ENCODE measurements at places on chromosomes 3 and 15. TPM values are rescaled to one million over a fixed set of nuclear protein-coding genes. Genes with fewer than 3 reads are reported as not detected.

GRCh38 chr3:4979428-4980228 is at the start of gene BHLHE40:
Gene BHLHE40 (plus strand): TSS chr3:4979437. CDS start chr3:4979719, 282 bp downstream.
- DNase-seq, result peak; percentile 27

GRCh38 chr15:51647128-51647562 is 24.6 kb upstream of the DMXL2 start:
- DNase-seq, result peak; percentile 86

DNA sequence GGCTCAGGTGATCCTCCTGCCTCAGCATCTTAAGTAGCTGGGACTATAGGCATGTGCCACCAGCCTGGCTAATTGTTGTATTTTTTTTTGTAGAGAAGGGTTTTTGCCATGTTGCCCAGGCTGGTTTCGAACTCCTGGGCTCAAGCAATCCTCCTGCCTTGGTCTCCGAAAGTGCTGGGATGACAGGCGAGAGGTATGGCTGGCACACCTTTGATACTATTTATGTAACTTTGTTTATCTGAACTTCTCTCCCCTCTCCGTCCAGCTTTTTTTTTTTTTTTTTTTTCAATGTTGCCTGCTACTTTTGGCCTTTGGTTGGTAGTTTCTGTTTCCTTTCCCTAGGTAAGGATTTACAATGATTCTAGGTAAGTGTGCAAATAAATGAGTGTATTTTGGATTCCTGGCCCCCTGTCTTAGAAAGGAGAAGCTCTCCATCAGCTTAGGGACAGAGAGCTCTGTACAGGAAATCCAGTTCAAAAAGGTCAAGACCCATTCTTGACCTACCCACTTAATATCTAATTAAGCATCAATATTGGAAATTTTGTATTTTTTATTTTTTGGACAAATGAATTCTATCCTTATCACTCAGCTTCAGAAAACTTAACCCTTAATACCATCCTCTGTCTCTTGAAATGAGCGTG is 6.8 kb downstream of the ARL6IP5 start:
- DNase-seq, result no peak

- no peak for DNase-seq
Measured at GRCh38 chr15:27054426-27054825, 83.4 kb downstream of the GABRG3 start.

GRCh38 chr15:78405336-78405924 is 32.6 kb upstream of the IREB2 start:
- no peak for DNase-seq

- no peak for DNase-seq
Measured at GRCh38 chr15:43932907-43933306, 106.1 kb downstream of the WDR76 start.

GRCh38 chr3:11371747-11372146 is 99.5 kb downstream of the ATG7 start:
- no peak for DNase-seq

Gene SV2B
- total RNA-seq, result not detected

GRCh38 chr3:112348943-112349342 is 16.0 kb downstream of the CD200 start:
- no peak for DNase-seq

Gene ALDH1A2
- total RNA-seq, result not detected

- no peak for DNase-seq
Measured at GRCh38 chr3:144593881-144594280, 622.3 kb downstream of the DIPK2A start.

DNA sequence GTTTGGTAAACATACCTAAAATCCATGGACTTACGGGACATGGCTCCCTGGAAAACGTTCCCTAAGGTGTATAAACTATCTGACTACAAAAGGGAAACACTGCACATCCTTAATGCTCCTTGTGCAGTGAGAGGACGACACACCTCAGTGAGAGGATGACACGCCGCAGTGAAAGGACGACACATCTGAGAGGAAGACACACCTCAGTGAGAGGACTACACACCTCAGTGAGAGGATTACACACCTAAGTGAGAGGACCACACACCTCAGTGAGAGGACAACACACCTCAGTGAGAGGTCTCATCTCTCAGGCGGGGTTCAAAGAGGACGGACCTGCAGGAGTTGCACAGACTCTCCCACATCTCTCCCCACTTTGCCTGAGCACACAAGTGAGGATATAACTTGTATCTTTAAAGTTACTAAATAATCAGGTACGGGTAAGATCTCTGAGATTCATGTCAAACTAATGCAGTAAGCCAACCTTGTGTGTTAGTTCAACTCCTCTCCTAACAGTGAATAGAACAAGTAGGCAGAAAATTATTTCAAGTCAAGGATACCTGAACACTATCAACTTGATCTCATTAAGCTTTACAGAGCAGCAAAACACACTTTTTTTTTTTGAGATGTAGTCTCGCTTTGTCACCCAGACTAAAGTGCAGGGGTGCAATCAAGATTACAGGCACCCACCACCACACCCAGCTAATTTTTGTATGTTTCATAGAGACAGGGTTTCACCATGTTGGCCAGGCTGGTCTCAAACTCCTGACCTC is 32.1 kb downstream of the HERC2 start:
- no peak for DNase-seq

Gene PLA2G4D
- 0.10 TPM for total RNA-seq

GRCh38 chr3:23113455-23114171 is 89.5 kb upstream of the UBE2E2 start:
- peak; percentile 7 for DNase-seq

- DNase-seq, result peak; percentile 40
Measured at GRCh38 chr3:179969525-179969924, 67.2 kb downstream of the PEX5L start.

DNA sequence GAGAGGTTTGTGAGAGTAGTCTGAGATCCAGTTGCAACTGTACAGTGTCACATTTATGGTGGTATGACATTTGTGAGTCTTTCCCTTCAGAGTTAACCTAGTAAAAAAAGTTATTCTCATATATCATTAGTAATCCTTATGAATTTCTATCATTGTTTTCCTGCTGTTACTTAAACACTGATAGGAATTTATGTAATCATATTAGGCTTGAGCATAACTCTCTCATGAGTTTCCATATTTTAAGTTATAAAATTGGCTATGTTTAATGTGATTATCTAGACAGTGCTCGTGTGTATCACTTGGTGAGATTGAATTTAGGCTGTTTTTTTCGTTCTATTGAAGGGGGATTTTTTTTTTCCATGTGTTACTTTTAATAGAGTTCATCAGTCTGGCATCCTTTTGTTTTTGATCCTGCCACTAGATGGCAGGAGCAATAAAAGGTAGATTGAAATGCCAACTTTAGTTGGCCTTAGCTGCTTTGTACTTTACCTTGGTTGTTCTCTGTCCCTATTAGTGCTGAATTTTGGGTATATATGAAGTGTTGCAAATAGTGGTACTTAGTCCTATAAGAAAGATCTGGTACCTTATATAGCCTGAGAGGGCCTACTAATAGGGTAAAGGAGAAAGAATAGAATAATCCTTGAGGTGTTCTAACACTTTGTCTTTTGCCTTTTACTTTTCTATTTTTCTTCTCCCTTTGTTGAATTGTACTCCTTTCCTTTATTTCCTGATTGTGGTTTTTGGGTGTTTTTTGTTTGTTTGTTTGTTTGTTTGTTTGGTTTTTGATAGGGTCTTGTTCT is 17.9 kb downstream of the STT3B start:
- DNase-seq, result peak; percentile 38

Gene GOLGA8R
- 0.86 TPM for total RNA-seq

Data from M059J (cell line).